ENCODE measurements at places on chromosomes 1 and 21.

- no peak for DNase-seq
These were observed 311.8 kb upstream of the B3GALT2 start for GRCh38 chr1:193498088-193498655.

DNA sequence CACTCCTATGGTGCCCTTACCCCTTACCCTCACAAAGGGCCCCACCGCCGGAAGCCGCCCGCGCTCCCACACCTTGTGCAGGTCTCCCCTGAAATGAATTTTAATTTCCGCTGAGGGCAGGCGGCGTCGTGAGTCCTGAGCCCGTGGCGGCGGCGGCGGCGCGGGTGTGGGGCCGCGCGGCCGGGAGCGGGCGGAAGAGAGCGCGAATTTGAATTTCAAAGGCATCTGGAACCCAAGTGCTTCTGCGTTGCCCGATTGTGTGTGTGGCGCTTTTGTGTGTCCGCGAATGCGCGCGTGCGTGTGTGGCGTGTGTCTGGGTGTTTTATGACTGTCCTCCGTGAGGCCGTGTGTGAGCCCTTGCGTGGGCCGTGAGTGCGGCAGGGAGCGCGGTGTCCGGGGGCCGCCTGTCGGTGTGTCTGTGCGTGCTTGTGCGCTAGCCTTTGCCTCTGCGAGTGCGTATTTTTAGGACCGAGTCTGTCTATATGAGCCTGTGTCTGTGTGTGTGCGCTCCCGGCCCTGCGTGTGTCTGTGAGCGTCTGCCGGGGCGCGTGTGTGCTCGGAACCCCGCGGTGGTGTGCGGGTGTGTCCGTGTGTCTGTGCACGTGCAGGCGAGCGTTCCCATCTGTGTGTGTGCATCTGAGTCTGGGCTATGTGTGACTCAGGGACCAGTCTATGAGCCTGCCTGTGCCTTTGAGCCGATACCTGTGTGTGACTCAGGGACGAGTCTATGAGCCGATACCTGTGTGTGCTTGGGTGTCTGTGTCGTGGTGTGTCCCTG lies 7.9 kb upstream of the ADGRB2 start:
- no peak for DNase-seq

- no peak for DNase-seq
These were observed 54.8 kb downstream of the SIPA1L2 start for GRCh38 chr1:232574889-232575762.

DNA sequence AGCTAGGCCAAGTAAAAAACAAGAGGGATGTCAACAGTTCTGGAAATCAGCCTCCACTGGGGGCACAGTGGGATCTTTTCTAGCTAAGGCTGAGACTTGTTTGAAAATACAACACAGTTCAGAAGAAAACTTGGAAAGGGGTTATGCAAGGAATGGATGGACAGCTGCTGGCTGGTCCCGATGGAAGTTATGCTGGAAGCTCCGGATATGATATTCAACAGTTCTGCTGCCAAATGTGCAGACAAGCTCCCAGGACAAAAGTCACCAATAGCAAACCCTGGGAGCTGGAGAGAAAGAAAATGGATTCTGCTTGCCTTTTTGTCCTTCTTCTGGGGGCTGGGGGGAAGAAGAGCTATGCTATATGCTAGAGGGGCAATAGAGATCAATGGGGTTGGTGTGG lies 14.3 kb downstream of the LMX1A start:
- no peak for DNase-seq

GRCh38 chr1:40204856-40205255 lies 42.9 kb upstream of the TMCO2 start:
- DNase-seq, result no peak

DNA sequence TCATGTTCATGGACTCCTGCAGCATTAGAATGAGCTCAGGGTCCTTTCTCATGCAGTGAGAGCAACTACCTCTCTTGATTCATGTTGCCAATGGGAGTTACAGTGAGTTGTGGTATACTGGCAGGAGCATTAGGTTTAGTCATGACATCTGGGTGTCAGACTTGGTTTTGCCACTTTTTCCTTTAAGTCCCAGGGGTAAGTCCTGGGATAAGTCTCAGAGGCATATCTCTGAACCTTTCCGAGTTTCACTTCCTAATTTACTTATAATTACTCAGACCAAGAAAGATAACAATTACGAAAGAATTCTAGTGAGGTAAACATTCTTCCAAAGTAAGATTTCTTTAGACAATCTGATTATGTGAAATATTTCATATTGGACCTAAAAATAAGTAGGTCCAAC lies 606.0 kb downstream of the SMYD3 start:
- DNase-seq, result no peak

DNA sequence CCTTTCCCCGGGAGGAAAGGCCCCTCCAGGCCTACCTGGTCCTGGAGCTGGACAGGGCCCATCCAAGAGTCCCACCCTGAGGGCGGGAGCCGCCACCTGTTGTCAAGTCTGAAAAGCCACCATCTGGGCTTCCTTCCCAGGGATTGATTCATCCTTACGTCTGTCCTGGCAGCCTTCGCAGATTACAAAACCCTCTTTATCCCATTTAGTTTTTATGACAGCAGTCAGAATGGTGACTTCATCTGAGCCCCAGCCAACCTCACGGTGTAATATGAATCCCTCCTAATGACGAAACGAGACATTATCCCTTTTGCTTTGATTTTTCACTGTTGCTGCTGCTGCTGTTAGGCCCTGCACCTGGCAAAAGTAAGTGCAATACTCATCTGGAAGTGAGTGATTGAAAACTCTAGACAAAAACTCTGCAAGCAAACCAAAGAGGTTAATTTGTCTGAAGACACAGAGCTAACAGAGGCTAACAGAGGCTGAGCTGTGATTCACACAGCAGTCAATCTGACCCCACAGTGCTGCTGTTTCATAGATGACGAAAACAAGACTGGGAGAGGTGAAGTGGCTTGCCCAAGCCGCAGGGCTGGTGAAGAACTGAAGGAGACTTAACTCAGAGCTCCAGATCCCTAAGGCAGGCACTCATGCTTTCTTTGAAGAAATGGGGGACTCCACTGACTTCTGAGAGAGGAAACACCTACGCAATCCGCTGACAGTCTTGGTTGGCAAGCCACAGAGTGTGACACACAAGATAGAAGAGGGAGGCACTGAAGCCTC lies 30.0 kb upstream of the S100A7 start:
- peak; percentile 89 for DNase-seq

DNA sequence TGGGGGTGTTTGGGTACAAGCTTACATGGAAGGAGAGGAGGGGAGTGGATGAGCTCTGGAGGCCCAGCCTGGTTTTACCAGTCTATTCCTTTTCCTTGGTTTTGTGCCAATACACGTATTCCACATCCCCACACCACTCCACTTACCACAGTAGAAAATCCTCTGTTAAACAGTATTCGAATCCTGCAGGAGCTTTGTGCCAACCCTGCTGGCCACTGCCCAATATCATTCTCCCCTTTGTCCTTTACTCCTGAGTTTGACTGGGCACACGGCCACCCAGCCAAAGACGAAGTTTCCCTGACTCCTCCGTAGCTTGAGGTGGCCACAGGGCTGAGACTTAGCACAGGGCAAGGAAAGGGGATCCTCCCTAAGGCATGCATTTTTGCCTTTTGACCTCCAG lies 61.6 kb downstream of the TMCO4 start:
- no peak for DNase-seq

- peak; percentile 67 for DNase-seq
These were observed 43.5 kb downstream of the PRKAA2 start for GRCh38 chr1:56688522-56689026.

DNA sequence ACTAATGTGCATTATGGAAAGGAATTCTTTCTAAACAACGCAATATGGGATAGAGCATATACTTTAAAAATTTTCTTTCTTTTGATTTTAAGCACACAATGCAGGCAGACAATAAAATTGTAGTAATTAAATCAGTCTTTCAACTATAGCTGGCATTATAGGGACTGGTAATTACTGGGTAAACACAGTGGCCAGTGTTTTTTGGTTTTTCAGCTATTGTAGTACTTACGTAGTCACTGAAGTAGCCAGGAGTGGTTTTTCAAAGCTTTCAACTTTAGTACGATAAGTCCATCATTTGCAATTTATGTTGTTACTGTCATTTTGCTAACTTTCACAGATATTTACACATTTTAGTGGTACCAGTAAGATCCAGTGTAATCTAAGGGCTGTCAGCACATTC lies 50.6 kb downstream of the RAB3GAP2 start:
- DNase-seq, result no peak

- no peak for DNase-seq
These were observed 11.3 kb upstream of the TMEM240 start for GRCh38 chr1:1551524-1552262.

- DNase-seq, result no peak
These were observed 21.9 kb downstream of the MAP7D1 start for GRCh38 chr1:36177589-36178431.

- peak; percentile 97 for DNase-seq
These were observed 7.5 kb downstream of the NGF start for GRCh38 chr1:115330480-115331013.

DNA sequence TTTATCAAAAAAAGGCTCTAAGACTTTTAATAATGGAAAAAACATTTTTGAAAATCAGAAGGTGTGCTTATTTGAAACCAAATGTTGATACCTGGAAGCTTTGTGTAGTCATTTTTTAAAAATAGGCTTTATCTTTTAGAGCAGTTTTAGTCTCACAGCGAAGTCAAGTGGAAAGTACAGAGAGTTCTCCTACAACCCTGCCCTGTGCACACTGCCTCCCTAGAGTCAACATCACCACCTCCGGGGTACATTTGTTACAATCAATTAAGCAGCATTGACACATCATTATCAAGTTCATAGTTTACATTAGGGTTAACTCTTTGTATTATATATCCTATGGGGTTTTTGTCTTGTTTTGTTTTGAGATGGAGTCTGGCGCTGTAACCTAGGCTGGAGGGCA lies 10.7 kb upstream of the ERO1B start:
- no peak for DNase-seq

- DNase-seq, result no peak
These were observed 608 bp downstream of the PEF1 start for GRCh38 chr1:31643976-31644559.

- DNase-seq, result peak; percentile 36
These were observed 569 bp upstream of the WARS2 start for GRCh38 chr1:119141020-119141424.

DNA sequence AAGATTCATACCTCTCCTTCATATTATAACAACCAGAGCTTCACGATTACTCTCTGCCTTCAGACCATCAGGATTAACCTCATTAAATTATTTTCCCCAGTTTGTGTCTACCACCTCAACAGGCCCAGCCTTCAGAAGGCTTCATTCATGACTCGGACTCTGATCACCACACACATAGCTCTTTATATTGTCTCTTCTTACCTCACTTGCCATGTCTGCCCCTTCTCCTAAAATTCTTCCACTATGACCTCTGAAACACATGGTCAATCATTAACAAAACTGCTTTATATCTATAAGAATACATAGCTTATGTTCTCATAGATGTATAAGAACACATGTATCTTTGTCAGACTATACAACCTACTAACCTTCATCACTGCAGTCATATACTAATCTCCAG lies 79.8 kb downstream of the USP1 start:
- DNase-seq, result no peak

- peak; percentile 49 for DNase-seq
These were observed 12.7 kb upstream of the S100A11 start for GRCh38 chr1:152049291-152050083.

GRCh38 chr1:229086686-229087085 lies 184.2 kb upstream of the RAB4A start:
- no peak for DNase-seq

DNA sequence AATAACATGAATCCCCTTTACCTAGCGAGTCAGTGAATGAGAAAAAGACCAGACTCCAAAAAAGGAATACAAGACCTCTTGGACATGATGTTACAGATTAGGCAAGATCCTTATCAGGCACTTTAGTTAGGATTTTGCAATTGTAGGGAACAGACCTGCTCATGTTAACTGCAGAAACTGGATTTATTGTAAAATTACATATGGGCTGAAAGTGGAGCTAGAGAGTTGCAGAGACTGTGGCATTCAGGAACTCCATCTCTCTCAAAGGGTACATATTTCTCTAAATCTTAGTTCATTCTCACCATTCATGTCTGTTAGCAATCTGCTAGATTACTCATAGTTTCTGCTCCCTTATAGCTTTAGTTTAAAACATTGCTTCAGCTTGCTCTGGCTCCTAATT lies 142.2 kb downstream of the PAPPA2 start:
- DNase-seq, result peak; percentile 54

DNA sequence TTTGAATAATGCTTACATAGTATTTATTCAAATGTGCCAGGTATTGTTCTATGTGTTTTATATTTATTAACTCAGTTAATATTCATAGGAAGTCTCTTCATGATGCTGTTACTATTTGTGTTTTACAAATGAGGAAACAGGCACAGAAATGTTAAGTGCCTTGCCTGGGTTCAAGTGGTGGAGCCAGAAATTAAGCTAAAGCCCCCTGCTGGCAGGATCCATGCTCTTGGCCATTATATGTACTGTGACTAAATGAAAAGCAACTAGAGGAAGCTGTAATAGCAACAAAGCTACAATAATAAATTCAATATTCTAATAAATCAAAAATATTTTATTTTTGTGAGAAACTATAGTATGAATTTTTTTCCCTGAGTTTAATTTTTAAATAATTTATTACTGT lies 30.0 kb downstream of the IARS2 start:
- DNase-seq, result no peak

DNA sequence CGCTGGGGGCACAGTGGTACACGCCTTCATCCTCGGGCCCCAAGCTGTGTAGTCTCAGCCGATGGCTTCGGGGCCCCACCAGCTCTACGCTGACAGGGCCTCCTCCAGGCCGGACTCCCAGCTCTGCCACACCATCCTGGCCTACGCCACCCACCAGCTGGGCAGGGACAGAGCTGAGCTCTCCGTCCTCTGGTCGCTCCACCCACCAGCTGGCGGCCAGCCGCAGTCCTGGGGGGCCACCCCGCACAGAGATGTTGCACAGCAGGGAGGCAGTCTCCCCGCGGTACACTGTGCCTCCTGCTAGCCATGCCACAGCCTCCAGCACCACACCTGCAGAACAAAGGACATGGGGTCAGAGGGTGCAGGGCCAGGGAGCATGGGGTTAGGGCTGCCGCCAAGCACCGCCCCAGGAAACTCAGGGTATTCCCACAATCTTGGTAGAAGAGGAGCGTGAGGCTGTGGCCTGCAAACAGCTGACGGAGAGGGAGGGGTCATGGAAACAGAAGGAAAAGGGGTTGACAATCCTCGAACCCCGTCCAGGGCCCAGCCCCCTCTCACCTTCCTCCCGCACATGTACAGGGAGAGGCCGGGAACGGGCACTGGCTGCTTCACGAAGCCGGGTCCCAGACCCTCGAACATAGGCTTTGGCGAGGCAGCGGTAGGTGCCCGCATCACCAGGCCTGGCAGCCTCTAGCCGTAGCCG lies 5.9 kb downstream of the IGSF8 start:
- no peak for DNase-seq

DNA sequence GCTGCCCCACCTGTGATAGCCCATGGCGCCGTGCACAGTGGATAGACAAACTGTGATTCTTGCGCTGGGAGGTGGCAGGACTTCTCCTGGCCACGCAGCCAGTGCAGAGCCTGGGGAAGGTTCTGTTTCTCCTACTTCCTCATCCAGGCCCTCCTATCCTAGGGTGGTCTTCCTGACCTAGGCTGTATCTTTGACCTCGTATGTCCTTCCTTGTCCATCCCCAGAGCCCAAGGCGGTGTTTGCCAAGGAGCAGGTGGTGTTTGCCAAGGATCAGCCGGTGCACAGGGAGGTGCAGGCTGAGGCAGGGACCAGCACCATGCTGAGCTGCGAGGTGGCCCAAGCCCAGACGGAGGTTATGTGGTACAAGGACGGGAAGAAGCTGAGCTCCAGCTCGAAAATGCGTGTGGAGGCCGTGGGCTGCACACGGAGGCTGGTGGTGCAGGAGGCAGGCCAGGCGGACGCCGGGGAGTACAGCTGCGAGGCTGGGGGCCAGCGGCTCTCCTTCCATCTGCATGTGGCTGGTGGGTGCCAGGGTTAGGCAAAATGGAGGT lies 63.9 kb downstream of the OBSCN start:
- no peak for DNase-seq

GRCh38 chr1:67608661-67609576 lies 76.1 kb upstream of the GADD45A start:
- no peak for DNase-seq
